ENCODE measurements at places on chromosomes 4 and X. TPM values are rescaled to one million over a fixed set of nuclear protein-coding genes. Genes with fewer than 3 reads are reported as not detected.

Gene PNMA5
- not detected for total RNA-seq

Gene FAM47E
- total RNA-seq, result 1.4 TPM

Gene FATE1
- total RNA-seq, result not detected

Gene RIPPLY1
- not detected for total RNA-seq

Gene F11
- total RNA-seq, result not detected

Gene SMIM31
- total RNA-seq, result not detected

Gene HSFX2
- total RNA-seq, result 0.32 TPM

Gene RHOXF1
- not detected for total RNA-seq

Gene ASMT
- not detected for total RNA-seq

Gene MMRN1
- total RNA-seq, result 0.09 TPM

Gene SASH3
- not detected for total RNA-seq

Gene MAGEA1
- not detected for total RNA-seq

Gene CD38
- not detected for total RNA-seq

Gene EDNRA
- total RNA-seq, result 18.7 TPM
